ENCODE measurements at places on chromosomes 7 and 10.

GRCh38 chr7:134129856-134130523 is 2.9 kb downstream of the LRGUK start:
- no peak for DNase-seq

DNA sequence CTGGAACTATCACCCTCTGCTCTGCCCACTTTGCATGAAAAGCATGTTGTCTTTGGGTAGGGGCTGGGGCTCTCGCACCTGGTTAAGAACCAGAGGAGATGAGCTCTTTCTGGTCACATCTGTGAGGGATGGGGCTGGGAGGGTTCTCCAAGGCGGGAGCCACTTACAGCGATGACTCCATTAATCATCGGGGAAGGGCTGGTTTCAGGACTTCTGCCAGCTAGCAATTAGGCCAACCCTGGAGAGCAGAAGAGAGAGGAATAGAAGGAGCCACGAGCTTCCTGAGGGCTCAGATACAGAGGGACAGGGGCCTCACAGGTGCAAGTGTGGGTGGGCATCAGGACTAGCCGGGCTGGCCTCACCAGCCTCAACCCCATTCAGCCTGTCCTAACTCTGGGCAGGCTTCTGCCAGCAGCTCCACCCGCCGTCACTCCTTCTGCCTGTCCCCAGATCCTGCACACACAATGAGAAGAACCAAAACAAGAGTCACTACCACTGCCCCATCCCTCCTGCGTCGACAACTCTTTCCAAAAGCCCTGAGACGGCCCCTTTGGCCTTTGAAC is 8.4 kb downstream of the AQP1 start:
- DNase-seq: no peak

DNA sequence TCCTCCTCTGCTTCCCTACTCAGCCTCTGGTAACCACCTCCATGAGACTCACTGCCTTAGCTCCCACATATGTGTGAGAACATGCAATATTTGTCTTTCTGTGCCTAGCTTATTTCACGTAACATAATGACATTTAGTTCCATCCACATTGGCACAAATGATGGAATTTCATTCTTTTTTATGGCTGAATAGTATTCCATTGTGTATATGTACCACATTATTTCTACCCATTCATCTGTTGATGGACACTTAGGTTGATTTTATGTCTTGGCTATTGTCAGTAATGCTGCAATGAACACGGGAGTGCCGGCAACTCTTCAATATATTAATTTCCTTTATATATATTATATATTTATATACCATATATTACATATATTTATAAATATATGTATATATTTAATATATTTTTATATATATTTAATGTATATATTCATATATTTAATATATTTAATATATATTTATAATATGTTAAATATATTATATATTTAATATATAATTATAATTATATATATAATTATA is 1046.9 kb downstream of the DNAJB9 start:
- no peak for DNase-seq

DNA sequence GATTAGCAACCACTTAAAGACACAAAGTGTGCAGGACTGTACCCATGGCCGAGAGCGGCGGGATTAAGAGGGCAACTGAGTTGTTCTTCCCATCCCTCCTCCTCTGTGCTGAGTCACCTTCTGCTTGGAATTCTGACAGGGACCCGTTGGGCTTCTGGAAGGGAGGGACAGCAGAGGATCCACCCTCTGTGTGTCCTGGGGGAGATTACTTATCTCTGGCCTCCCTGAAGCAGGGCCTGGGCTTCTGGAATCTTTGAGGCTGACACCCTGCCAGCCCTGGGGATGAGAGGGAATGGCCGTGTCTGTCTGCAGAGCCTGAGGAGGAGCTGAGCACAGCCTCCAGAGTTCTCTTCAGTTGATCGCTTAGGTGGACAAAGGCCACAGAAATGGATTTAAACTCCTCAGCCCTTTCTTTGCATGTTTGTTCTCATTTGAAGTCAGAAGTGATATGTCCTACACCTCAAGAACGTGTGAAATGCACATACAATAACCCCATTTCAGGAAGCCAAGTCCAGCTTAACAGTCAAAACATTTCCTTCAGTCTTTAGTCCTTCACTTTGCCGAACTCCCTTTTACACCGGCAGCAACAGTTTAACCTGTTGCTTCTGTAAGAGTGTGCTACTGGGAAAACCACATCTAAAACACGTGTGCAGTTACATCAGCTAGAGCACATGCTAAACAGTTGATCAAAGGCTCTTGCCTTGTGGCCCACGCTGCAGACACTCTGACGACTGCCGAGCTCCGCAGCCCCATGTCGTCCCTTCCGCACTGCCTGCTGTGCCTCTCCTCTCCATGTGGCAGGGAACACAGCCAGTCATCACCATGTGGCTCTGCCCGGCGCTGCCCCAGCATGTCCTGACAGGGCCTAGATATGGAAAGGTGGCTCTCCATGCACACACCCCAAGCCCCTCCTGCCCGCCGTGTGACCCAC is 55.7 kb downstream of the IKZF1 start:
- DNase-seq: no peak

GRCh38 chr10:75071756-75072155 is 39.7 kb upstream of the SAMD8 start:
- no peak for DNase-seq

GRCh38 chr7:47291461-47292081 is 290.3 kb downstream of the TNS3 start:
- DNase-seq: no peak

GRCh38 chr7:1852517-1853430 is 182.7 kb downstream of the ELFN1 start:
- no peak for DNase-seq

- no peak for DNase-seq
These were observed 135.1 kb downstream of the NRBF2 start for GRCh38 chr10:63268149-63268797.

- no peak for DNase-seq
These were observed 71.3 kb downstream of the AP3M1 start for GRCh38 chr10:74079028-74079935.

- DNase-seq: no peak
These were observed 184.2 kb downstream of the CCDC71L start for GRCh38 chr7:106476751-106477150.

GRCh38 chr10:128316121-128316726 is 190.0 kb upstream of the MKI67 start:
- no peak for DNase-seq

- DNase-seq: no peak
These were observed 5.8 kb upstream of the GFRA1 start for GRCh38 chr10:116278846-116279245.

DNA sequence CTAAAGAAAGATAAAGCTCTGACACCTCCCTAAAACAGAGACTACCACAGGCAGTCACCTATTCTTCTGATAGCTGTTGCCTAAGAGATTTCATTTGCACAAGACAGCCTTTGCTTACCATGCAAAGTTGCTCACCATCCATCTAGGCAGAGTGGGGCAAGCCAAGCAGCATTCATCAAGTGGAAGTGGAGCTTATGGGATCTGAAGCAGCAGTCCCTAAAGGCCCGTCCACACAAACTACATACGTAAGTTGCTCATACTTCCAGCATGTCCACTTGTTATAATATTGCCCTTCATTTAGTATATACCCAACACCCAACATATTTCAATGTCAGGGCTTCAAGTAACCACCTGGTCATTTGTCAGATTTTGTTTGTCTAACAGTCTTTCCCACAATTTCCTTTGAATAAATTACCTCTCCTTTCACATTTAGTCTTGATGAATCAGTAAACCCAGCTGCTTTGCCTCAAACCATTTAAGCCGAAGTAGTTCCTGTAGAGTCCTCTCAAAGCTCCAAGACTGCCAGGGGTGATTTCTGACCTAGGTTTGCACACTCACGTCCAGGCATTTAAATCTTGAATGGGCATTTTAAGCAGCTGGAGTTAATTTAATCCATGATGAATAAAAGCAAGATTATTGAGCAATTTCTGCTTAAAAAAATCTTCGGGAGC is 67.9 kb downstream of the ATAD1 start:
- no peak for DNase-seq

DNA sequence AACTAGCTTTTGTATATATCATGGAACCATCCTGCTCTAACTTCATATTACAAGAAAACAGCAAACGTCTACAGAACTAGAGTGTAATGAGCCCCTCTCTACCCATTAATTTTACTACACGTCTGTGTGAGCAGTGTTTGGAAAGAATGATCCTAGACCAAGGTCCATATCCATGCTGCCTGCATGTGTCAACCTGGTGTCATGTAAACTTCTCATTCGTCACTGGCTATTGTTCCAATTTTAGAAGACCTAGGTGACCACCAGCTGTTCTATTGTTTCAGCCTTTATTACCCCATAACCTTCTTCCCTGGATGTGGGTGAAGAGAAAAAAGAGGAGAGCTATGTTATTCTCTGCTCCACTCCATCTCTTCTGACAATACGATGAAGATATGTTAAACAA is 77.1 kb downstream of the CREM start:
- no peak for DNase-seq

- no peak for DNase-seq
These were observed 86.5 kb upstream of the TMEM72 start for GRCh38 chr10:44824607-44825006.

DNA sequence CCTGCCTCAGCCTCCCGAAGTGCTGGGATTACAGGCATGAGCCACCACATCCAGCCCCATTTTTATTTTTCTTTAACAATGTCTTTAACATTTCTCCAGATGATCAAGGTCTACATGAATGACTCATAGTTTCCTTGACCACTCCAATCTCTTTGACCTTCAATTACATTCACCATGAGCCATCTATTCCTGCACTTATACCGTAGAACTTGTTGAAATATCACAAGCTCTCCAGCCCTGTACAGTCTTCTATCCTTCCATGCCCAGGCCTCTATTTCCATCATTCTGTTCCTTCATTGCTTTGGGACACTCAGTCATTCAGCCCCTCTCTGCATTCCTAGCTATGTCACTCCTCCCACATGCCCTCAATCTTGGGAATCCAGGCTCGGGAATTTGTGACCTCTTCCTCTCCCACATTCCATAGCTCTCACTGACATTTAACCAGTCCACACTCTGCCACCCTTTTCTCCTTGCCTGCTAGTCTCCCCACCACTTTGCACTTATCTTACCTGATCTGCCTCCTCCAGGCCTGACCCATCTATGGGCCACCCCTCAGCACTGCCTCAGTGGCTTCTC is 151.8 kb upstream of the STK17A start:
- no peak for DNase-seq

GRCh38 chr7:20475756-20476155 is 139.7 kb upstream of the ABCB5 start:
- peak; percentile 41 for DNase-seq

GRCh38 chr10:102935505-102935904 is 17.4 kb downstream of the CNNM2 start:
- no peak for DNase-seq

- peak; percentile 24 for DNase-seq
These were observed 116.8 kb upstream of the PRSS1 start for GRCh38 chr7:142632271-142633134.

DNA sequence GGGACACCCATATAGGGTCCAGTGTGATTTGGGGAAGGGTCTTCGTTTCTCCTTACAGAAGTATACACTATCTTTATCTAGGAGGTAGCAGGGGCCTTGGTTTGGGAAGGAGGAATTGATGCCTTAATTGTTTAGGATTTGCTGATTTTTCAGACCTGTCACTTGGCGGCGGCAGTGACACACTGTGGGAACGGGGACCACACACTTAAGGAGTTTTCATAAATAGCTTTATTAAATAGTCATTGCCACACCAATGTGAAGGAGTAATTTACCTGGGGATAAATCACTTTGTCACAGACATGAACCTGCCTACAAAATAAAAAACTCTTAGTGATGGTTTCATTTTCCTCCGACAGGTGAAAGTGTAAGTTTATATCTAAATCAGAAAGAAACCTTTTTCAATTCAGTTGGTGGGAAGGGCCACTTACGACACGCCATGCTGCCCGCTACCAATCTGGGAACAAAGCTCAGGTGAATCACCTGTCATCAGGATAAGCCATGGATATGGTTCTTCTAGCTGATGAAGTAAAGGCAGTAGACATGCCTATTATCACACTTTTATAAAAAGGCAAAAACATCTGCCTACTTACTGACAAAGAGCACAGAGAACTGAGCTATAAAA is 12.3 kb upstream of the ENO4 start:
- DNase-seq: no peak

DNA sequence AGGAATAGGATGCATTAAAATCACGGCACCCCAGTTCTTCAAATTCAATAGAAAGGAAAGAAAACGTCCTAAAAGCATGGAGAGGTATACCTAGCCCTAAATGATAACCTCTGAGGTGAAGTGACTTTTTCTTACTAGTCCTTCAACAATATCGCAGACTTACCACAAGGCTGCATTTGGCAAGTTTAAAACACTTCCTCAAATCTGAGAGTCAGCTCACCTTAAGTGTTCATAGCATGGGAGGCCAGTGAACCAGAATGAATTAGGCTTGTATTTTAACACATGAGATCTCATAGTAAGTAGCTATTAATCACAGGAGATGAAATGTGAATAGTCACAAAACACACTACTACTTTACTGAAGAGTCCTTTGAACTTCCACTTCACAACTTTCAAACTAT is 124.2 kb downstream of the RNF32 start:
- DNase-seq: peak; percentile 11

GRCh38 chr10:70535001-70535400 is 56.4 kb downstream of the PALD1 start:
- DNase-seq: no peak

- DNase-seq: no peak
These were observed 28.4 kb upstream of the ZNF273 start for GRCh38 chr7:64874562-64875250.

GRCh38 chr10:71472912-71473311 is 76.2 kb downstream of the CDH23 start:
- no peak for DNase-seq

DNA sequence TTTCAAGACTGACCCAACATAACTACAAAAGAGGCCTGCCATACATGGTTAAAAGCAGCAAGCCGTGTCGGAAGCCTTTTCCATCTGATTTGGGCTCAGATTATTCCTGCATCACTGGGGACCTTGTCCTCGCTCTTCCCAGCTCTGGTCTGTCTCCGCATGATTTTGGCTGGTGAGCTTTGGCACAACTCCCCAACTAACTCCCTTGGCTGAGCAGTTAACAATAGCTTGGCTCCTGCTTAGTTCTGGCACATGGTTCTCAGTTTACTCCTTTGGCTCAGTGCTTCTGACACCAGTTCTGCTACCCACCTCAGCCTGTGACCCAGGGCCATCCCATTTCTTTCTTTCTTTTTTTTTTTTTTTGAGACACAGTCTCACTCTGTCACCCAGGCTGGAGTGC is 17.0 kb downstream of the AGK start:
- no peak for DNase-seq

- no peak for DNase-seq
These were observed 69.9 kb downstream of the APBB1IP start for GRCh38 chr10:26508016-26508415.

GRCh38 chr10:33410096-33410859 is 75.8 kb upstream of the NRP1 start:
- DNase-seq: no peak

DNA sequence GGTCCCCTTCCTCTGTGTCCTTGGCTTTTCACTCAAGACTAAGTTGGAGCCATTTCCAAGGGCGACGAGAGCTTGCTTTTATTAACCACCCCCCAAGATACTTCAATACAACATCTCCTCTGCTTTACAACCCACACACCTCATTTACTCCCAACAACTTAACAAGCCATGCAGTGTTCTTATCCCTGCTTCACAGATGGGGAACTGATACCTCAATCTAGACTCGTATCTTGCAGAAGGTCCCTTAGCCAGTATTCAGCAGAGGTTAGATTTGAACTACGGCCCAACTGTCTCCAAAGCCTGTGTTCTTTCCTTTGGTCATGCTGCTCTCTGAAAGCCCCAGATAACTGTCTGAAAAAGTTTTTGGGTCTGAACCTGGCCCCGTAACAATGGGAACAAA is 444.8 kb downstream of the GRID1 start:
- no peak for DNase-seq
